Left colon (tissue), 2 donors: ENCODE measurements at places on chromosomes 7 and 10. TPM values are rescaled to one million over a fixed set of nuclear protein-coding genes. Genes with fewer than 3 reads are reported as not detected.

DNA sequence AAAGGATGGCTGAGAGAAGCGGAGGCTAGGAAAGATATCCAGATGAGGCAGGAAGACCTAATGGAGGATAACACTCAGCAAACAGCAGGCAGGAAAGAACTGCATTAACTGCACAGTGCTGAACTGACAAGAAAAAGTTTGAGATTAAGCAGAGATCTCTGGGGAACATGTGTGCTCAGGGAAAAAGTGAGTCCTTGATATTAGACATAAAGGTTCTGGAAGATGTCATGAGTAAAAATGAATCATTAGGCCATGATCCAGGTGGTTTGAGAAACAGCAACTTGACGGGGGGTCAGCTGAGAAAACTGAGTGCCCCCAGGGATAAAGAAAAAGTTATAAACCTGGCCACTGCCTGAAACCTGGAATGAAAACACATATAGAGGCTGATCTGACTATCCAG is 27.3 kb upstream of the ANK3 start:
- no peak for DNase-seq

MAGI2 gene
- total RNA-seq: 3.5 TPM

DNA sequence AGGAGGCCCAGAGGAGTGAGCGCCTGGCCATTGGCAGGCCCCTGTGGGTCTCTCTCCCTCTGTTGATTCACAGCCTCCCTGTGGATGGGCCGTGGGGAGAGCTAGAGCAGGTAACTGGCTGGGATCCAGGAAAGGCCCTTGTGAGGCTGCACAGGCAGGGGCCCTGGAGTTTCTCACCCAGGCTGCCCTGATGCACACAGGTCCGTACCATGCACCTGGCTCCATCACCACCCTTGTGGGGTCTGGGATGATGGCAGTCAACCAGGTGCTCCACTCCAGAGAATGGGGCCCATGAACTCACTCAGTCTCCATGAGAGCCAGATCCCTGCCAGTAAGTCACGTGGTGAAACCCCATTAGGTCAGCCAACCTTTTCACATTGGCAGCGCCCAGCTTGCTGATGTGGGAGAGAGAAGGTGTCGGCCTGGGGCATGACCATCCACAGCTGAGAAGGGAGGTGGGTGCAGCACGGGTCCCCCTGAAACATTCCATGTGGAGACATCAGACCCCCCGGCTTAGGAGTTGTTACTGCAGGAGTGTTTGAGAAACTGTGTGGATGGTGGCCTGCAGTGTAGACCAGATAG is 320.8 kb downstream of the ADARB2 start:
- no peak for DNase-seq

DNA sequence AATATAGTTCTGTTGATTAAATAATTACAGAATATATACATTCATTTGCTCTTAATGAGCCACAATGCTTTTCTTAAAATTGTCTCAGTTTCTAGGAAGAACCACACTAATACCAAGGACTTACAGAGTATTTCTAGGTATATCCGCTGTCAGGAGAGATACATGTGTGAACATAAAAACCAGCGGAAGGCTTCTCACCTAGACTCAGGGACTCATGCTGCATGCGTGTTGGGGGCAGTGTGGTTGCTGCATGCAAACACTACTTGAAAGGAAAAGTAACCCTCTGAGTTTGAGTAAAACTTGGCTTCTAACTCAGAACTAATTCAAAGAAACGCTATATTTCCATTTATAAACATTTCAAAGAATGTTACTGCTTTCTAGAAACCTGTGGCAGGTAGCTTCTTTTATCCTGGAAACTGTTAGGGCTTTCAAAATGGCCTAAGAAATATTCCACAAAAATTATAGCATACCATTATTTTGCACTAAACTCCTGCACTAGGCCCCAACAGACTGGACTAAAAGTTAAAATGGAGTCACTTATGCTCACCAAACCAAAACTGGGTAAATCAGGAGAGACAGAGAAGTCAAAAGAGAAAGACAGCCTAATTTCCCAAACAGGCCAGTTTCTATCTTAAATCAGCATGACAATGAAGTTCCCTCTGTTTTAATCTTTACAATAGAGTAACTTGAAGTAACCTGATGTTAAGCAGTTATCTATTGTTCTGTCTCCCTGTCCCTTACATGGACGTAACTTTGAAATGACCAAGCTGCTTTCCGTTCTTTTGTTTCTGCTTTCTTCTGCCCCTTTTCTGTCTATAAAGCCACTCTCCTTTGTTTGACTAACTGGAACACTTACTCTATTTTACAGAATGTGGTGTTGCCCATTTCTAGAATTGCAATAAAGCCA is 95.2 kb upstream of the FAM133B start:
- DNase-seq: no peak

NKX2-3 gene
- 11.7 TPM for total RNA-seq

JAZF1 gene
- total RNA-seq: 8.3 TPM

CHST12 gene
- 11.5 TPM for total RNA-seq

- no peak for DNase-seq
Observed at GRCh38 chr10:44651834-44652233, 259.3 kb upstream of the TMEM72 start.
